Fibroblast of the aortic adventitia (primary cell): ENCODE measurements at places on chromosomes 5 and 9.
A peak's percentile ranks its signal among the peaks of the same experiment; 100 is the strongest.

DNA sequence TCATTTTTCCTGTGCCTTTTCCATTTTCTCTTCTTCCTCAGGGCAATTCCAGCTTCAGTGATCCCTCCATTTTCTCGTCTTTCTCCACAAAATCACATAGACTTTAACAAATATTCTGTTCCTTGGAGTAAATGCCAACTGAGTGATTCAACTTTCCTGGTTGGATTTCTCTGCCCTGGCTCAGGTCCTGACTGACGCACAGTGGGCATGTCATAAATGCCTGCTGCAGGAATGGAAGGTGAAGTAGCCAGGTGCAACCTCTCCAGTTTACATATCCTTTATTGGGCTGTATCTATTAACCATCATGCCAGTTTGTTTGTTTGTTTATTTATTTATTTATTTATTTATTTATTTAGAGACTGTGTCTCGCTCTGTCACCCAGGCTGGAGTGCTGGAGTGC lies 95.1 kb downstream of the MEF2C start:
- DNase-seq: no peak

DNA sequence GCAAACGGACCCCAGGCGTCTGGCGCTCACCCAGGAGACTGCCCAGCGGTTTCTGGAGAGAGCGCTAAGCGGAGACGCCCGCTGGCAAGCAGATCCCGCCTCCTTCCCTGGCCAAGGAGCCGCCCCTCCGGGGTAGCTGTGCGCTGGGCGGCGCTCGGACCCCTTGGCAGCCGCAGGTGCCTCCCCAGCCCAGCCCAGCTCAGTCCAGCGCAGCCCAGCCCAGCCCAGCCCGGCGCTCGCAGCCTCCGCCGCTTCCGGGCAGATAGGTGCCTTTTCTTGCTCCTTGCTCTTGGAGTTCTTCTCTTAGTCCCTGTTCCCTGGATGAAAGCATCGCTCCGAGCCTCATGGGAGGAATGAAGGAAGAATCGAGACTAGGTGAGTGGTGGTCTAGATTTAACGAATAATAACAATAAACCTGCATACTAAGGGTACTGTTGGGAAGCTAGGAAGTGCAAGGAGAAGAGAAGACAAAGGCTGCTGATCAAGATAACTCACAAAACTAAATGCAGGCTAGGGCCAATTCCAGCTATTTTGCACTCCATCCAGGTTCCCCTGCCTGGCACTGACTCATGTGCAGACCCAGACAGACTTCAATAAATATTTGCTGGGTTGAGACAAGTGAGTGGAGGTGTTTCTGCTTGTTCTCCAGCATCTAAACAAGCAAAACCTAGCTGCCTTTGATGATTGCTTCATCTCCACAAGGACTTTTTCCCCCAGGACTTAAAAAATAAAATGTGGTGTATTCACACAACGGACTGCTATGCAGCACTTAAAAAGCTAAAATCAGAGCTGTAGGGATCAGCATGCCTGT lies at the start of gene STK32A:
STK32A (plus strand) TSS at position 202 of the 811 bp plus-strand sequence. CDS start 4,609 bp downstream, outside the sequence.
- DNase-seq: no peak

DNA sequence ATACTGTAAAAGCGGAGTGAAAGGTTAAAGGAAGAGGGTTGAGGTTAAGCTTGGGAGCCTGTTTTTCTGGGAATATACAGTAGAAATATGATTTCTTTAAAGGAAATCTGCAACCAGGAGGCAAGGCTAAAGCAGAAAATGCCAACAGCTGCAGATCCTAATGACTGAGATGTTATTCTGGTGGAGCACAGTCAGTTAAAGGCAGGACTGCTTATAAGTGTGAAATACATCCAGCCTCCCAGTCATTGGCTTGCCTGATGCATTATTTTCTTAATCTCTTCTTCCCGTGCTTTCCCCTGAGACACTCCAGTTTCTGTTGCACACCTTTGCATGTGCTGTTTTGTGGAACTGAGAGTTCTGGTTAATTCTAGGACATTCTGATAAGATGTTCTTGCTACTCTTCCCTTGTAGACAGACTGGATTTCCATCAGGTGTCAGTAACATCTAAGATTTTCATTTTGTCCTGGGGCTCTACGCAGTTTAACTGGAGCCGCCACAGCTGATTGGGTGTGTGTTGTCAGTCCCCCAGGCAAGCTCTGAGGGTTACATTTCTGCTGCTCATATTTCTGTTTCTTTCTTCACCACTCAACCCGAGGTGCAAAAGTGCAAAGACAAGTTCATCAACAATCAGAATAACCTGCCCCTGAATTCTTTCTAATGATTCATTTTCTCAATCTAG lies 44.4 kb downstream of the CAST start:
- no peak for DNase-seq

DNA sequence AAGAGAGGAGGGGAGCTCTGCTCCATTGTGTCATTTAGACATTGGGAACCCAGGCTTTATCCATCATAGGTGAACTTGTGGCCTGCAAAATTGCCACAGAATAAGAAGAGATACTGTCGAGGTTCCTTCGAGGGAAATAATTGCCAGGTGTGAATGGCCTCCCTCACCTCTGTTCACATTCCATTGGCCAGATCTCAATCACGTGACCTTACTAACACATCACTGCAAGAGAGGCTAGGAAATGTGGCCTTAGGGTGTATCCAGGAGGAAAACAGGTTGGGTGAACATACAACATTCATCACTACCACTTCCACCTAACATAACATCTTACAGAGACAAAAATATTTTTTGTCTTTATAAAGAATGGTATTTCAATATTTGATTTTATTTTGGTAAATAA lies 182.1 kb downstream of the FBXL7 start:
- no peak for DNase-seq

DNA sequence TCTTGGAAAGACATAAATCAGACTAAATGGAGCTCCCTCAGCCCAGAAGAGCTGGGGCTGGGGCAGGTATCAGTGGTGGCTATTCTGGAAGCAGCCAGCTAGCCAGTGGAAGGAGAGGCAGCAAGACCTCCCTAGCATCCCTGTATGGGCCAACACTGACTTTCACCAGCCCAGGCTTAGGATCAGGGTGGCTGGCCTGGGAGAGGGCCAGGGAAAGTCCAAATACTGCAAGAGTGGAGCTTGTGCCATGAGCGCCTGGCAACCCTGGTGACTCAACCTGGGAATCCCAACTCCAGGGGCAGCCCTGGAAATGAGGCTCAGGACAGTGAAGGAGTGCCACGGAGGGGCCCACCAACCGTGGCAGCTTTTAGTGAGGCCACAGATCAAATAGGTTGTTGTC lies 7.6 kb upstream of the IRF1 start:
- DNase-seq: peak; percentile 83

DNA sequence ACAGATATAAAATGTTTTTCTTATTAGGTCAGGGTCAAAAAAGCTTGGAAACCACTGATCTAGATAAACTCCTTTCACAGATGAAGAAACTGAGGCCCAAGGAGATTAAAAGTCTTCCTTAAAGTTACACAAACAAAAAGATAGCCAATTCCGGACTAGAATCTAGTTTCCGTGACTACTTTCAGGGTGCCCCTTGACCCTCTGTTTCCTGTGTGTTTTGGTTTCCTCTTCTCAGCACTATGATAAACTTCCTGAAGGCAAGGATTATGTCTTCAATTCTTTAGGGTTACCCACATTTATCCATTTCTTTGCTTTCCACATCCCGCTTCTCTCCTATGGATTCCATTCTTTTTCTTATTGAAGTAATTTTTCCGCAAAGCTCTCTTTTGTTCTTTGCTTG lies 83.1 kb downstream of the ADAMTS12 start:
- no peak for DNase-seq

DNA sequence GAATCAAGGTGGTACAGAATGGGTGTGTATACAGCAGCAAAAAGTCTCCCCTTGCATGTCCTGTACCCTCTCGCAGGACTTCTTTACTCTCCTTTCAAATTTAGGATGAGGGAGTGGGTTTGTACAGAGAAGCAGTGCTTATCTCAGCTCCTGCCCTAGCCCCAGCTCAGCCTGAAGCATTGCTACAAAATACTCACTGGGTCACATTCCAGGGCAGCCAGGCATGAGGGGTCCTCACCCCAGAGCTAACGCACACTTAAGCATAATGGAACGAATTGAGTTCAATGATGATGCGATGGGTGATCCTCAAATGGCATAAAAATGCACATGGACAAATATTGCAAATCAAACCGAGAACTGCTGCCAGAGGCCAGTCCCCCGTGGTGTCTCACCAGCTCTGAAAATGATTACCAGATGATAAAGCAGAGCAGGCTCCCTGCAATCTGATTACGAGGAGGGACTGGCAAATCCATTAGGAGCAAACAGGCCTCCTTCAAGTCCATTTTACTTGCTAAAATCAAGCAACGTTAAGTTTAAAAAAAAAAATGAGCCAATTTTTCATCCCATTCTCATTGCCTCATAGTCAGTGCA lies 231.6 kb upstream of the TAS2R1 start:
- DNase-seq: no peak

GRCh38 chr9:87836951-87837705 lies 45.5 kb upstream of the SPATA31E1 start:
- DNase-seq: peak; percentile 72

- DNase-seq: no peak
Observed at GRCh38 chr5:57900381-57900944, 417.9 kb upstream of the ACTBL2 start.

- no peak for DNase-seq
Observed at GRCh38 chr5:68443091-68443490, 227.5 kb downstream of the PIK3R1 start.

DNA sequence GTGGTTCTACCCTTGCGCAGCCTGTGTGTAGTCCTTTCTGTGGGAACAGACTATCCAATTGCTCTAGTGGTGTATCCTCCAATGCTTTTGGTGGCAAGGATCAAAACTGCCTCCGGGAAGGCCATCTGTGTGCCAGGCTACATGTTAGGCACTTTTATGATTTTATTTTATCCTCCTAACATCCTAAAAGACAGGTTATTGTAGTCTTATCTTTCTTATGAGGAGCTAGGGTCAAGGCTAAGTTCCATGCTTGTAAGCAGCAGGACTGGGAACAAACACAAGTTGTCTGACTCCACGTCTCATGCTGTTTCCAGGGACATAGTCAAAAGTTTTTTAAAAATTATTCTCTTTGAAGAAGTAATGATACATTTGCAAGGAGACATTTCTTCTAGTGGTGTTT lies 278.7 kb upstream of the ADAMTSL1 start:
- DNase-seq: no peak
